G401 (cell line): ENCODE measurements at places on chromosomes 3 and 15. TPM values are rescaled to one million over a fixed set of nuclear protein-coding genes. Genes with fewer than 3 reads are reported as not detected.
A peak's percentile ranks its signal among the peaks of the same experiment; 100 is the strongest.

GRCh38 chr3:153927107-153927506, 194.1 kb upstream of the ARHGEF26 start:
- DNase-seq, result peak; percentile 2

GRCh38 chr3:15326037-15326436, 6.3 kb downstream of the SH3BP5 start:
- peak; percentile 69 for DNase-seq

DNA sequence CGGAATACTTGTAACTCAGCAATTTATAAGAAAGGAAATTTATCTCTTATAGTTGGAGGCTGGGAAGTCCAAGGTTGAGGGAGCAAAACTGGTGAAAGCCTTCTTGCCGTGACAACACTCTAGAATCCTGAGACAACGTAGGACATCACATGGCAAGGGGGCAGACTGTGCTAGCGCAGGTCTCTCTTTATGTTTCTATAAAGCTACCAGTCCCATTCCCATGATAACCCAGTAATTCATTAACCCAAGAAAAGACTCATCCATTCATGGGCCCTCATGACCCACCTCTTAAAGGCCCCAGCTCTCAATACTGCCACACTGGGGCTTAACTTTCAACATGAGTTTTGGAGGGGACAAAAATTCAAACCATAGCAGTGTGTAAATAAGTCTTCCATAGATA, 260.2 kb downstream of the ZBTB20 start:
- DNase-seq, result no peak

HGD gene
- total RNA-seq, result not detected in 2 replicates

DUOXA1 gene
- total RNA-seq, result not detected in 2 replicates

GRCh38 chr15:56877255-56877970, 41.0 kb upstream of the TCF12 start:
- no peak for DNase-seq

NR2E3 gene
- total RNA-seq, result not detected in 2 replicates

GPR15 gene
- not detected in 2 replicates for total RNA-seq

SEMA6D gene
- not detected in 2 replicates for total RNA-seq

GRCh38 chr3:74273555-74274402, 340.7 kb downstream of the CNTN3 start:
- DNase-seq, result no peak

GRCh38 chr15:28935316-28935715, 49.5 kb downstream of the APBA2 start:
- DNase-seq, result no peak

DNA sequence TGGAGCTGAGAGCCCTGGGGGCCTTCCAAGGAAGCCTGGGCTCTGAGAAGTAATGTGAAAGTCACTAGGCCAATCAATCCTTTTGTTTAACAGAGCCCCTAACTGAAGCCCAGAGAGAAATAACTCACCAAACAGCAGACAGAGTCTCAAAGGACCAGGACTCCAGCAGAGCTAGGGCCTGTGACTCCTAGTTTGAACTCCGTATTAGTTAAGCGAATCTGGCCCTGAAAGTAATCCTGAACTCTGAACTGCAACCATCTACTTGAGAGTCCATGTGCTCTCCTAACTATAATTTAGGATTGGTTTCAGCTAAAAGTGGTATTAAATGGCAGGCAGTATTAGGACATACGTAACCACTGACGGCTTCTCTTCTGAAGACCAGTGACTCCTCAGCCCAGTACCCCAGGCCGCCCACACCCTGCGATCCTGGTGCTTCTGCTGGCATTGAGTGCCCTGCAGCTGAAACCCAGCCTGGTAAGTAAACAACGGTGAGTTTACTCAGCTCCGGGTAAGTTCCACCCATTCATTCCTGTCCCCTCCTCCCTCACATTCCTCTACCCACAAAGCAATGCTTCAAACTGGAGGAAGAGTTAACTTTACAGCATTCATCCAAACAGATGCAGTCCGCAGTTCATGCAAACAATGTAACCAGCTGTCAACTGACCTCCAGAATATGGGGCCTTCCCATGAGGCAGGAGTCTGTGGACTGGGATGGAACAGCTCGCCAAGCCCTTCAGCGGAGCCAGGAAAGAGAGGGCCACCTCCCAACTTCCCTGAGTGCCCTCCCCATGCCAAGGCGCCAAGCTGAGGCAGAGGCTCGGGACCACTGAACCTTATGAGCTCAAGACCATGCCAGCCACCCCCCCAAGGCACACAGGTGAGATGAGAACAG, 7.3 kb downstream of the MYO5C start:
- no peak for DNase-seq

C3orf52 gene
- not detected in 2 replicates for total RNA-seq

- DNase-seq, result no peak
Observed at GRCh38 chr3:111619833-111620232, 24.7 kb upstream of the ZBED2 start.

GRCh38 chr15:91165850-91166249, 65.8 kb downstream of the SV2B start:
- no peak for DNase-seq

PGBD4 gene
- total RNA-seq, result 1.1 and 1.9 TPM in 2 replicates

DNA sequence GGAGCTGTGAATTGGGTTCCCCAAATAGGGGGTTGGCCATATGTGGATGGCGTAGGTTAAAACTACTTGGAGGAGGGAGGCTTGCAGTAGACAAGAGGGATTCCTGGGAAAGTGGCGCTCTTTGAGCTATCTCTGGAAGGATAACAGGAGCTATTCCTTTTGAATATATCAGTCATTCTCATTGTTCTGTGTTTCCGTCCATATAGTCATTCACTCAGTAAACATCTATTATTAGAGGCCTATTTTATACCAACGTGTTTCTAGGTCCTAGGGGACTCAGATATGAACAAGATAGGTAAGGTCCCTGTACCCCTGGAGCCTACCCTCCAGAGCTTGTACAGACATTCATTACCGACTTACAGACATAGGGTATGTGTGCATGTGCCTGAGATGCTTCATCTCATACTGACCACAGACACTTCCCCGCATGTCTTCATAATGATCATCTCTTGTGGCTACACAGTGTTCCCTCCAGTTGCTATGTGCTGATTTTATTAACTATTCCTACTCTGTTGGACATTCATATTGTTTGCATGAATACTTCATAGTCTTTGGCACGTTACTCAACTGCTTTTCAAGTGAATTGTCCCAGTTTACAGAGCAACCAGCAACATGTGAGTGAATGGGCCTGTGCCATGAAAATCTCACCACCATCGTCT, 55.8 kb upstream of the VILL start:
- no peak for DNase-seq

GMPPB gene
- total RNA-seq, result 23.1 and 26.8 TPM in 2 replicates

FRMD5 gene
- not detected in 2 replicates for total RNA-seq

DNA sequence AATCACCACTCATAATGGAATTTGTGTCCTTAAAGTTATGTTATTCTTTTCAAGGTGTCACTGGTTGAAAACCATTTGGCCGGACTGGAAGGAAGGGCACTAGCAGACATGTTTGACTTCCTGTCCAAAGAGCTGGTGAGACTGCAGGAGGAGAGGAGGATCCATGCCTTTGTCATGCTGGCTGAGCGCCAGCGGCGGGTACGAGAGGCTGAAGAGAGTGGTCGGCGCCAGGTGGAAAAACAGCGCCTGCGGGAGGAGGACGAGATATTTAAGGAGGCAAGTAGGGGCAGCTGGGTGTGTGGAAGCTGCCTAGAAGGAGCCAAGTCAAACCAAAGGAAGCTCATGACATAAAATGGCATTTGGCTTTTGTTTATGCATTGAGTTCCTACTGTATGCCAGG, 38.0 kb upstream of the NR1I2 start:
- DNase-seq, result no peak

MB21D2 gene
- 0.06 and 0.71 TPM in 2 replicates for total RNA-seq

DNA sequence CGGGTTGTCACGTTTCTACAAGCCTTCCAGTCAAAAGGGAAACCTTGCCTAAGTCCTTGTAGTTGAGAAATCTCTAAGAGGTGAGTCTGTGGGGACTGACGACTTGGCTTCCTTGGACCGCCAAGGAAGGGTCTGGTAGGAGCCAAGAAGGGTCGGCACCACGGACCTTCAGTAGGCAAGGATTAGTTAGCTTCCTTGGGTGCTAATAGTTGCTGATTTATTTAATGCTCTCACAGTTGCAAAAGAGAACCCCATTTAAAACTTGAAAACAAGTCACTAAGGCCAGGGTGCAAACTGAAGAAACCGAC, 361 bp upstream of the LCMT2 start:
- no peak for DNase-seq

- DNase-seq, result no peak
Observed at GRCh38 chr3:39098473-39099000, 8.9 kb downstream of the GORASP1 start.

GRCh38 chr3:47856669-47857068, 53.7 kb downstream of the DHX30 start:
- DNase-seq, result peak; percentile 17

DNA sequence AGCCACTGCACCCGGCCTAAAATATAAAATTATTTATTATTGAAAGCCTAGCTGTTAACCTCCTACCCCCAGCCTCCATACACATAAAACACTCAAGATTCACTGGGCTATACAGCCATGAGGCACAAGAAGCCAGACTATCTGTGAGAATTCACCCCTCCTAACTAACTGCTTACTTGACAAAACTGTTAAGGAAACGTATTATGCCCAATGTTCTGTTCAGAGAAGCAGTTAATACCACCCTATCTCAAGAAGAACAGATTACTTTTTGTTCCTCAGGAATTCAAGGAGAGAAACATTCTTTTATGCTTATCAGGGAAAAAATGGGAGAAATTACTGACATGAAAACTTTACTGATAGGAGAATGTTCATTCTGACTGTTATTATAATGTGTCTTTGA, 144.1 kb downstream of the BBX start:
- DNase-seq, result no peak

BTLA gene
- not detected in 2 replicates for total RNA-seq

GRCh38 chr3:76310089-76310488, 524.7 kb upstream of the ZNF717 start:
- DNase-seq, result no peak

DNA sequence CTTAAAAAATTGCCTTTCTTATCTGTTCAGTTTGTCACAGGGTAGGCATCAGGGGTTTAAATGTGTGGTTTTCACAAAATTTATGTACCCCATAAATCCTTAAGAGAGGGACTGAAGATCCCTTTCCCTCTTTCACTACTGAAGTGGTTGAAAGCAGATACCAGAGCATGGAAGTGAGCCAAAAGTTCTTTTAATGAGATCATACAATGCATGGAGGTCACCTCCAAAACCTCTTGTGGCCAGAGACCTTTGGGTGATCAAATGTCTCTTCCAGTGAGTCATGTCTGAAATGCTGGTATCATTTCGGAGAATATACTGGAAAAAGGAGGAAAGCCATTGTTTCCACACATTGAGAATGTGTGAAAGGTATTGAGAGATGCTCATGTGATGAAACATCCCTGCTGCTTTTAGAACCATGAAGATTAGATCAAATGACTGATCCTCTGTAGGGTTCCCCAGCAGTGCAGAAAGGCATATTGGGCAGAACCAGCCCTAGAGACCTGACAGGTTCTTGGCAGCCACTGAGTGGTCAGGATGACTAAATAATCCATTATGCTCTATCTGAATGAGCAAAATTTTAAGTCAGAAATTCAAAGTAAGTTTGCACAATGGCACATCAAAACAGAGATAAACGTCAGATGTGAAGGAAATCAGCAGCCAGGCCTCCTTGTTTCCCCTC, 165.8 kb upstream of the SLC2A2 start:
- no peak for DNase-seq

RPP25 gene
- total RNA-seq, result 28.8 and 31.8 TPM in 2 replicates

DNA sequence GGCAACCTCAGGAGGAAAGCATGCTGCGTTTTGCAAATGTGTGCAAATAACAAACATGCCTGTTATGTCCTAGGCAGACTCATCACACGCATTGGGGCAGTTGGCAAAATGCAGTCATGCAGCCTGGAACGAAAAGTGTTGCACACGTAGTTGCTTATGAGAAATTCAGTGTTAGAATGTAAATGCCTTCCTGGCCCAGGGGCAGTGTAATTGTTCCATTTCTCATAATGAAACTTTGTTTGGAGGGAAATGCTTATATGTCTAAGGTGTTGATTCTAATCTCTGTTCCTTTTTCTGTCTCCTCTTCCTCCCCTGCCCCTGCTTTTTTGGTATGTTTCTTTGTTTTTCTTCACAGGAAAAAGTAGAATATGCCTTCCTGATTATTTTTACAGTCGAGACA, 156.0 kb downstream of the CACNA1D start:
- no peak for DNase-seq

MLH1 gene
- total RNA-seq, result 82.5 and 84.7 TPM in 2 replicates

DNA sequence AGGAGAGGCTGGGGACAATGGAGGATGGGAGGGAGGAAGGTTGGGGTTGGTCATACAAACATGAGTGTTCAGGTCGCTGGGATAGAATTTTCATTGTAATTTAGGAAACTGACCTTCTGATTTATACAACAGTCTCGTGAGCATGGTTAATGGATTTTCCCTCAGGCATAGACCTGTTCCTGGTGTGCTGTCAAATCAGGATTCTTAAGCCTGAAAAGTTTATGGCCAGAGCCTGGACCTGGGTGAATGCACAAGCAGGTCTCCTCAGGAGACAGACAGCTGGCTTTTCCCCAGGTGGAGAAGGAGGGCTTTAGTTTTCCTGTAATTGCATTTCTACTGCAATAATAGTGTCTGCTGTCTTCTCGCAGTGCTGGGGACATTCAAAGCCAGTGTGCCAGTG, 338.0 kb downstream of the SHQ1 start:
- DNase-seq, result no peak

DNA sequence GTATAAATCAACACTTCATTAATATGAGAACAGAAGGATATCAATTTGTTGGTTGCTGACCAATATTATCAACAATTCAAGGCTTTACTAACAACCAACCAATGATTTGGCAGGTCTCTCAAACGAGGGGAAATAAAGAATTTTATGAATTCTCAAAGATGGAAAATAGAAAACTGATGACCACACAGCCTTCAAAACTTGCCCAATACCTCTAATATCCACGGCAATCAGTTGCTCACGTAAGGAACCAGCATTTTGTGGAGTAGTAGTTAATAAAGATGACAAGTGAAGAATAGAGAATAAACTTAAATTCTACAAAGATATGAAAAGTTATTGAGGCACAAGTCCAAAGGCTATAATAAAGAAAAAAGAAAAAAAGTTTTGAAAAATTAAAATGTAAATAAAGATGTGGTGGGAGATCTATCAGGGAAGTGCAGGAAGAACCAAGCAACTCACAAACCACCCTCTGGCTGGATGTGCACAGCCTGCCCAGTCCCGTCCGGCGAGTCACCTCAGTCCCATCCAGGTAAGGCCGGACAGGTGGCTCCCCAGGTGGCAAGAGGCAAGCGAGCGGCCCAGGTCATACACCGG, 808 bp downstream of the GK5 start:
- DNase-seq, result peak; percentile 47

GRCh38 chr3:140128217-140128616, 193.2 kb downstream of the CLSTN2 start:
- DNase-seq, result no peak

GRCh38 chr3:184015381-184016019, 2.2 kb downstream of the ABCC5 start:
- peak; percentile 57 for DNase-seq
